ENCODE measurements at places on chromosomes 7 and 10. TPM values are rescaled to one million over a fixed set of nuclear protein-coding genes. Genes with fewer than 3 reads are reported as not detected.

Gene TIAL1
- total RNA-seq = 78.8 TPM

DNA sequence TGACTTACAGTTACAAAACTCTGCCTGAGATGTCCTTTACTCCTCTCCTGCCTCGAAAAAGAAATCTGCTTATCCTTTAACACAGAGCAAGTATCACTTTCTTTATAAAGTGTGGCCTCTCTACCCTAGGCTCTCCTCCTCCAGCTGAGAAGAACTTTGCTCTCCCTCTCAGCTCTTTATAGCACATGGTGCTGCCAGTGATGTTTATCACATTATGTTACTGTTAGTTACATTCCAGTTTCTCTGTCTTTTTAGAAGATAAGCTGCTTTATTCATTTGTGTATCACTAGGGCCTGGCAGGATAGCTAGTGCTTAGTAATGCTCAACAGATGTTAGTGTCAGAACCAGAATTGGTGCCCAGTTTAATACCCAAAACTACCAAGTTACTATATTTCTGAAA lies 41.1 kb upstream of the TMEM229A start:
- no peak for DNase-seq

DNA sequence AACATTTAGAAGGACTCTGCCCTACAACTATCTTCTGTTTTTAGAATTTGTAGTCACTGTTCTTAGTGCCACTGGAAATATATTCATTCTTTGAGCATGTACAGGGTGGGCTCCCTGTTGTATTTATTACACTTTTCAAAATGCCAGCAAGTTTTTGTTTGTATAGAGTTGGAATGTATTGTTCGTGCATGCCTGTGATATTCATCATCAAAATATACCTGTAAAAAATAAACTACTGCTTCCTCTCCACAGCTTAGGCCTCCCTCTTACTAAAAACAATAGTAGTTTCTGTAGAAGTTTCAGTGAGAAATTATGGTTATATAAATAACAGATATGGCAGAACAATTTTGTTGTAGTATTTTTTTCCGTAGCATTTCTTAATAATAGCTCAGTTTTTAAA lies 61.6 kb downstream of the NHLRC2 start:
- DNase-seq = no peak

DNA sequence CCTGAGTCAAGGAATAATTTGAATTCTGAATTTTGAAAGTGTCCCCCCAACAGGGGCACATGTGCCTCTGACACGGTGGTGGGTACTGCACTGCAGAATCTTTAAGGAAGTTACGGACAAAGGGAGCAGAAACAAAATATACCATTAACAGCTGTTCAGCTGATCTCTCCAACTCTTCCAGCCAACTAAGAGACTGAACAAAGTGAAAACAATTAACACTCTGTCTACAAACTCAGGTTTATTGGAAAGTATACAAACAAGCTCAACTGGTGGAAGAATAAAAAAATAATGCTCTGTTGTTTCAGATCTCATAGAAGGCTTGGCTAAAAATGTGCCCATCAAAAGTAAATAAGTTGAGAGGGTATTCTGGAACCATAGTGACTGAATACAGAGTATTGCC lies 34.4 kb downstream of the ASB4 start:
- DNase-seq = no peak

DNA sequence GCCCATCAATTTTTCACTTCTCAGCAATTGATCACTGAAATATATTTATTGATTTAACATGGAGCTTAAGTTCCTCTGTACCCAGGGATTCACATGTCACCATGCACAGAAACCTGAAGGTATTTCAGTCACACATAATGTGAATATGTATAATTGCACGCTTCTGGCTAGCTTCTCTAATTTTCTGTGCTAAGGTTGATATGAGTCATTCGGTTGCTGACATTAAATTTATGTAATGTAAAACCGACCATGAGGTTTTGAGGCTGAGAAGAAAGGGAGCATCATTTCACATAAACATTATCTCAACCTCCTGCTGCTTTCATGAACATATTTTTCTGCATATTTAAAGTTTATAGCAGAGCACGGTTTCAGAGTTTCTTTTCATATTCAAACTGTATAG lies 381.0 kb upstream of the TPK1 start:
- no peak for DNase-seq

DNA sequence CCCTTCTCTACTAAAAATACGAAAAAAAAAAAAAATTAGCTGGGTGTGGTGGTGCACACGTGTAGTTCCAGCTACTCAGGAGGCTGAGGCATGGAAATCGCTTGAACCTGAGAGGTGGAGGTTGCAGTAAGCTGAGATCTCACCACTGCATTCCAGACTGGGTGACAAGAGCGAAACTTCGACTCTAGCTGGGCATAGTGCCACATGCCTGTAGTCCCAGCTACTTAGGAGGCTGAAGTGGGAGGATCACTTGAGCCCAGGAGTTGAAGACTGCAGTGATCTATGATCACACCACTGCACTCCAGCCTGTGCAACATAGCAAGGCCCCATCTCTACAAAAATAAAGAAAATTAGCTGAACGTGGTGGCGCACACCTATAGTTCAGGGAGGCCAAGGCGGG lies 1.2 kb upstream of the SPACDR start:
- no peak for DNase-seq

GRCh38 chr7:149293338-149293737 lies 31.3 kb downstream of the ZNF783 start:
- DNase-seq = peak; percentile 64

GRCh38 chr10:72935361-72935760 lies 19.2 kb downstream of the PLA2G12B start:
- DNase-seq = no peak

- DNase-seq = peak; percentile 59
These were observed 23.3 kb downstream of the ADAP1 start for GRCh38 chr7:930975-931758.

Gene EFCAB10
- not detected for total RNA-seq

DNA sequence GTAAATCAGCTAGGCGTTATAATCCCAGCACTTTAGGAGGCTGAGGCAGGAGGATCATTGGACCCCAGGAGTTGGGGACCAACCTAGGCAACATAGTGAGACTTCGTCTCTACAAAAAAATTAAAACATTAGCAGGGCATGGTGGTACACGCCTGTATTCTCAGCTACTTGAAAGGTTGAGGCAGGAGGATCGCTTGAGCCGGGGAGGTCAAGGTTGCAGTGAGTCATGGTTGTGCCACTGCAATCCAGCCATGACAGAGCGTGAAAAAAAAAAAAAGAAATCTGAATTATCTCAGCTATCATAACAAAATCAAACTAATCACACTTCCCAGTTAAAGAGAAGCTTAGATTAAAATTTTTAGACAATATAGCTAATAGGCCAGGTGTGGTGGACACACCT lies 35.3 kb downstream of the ATAD1 start:
- no peak for DNase-seq

DNA sequence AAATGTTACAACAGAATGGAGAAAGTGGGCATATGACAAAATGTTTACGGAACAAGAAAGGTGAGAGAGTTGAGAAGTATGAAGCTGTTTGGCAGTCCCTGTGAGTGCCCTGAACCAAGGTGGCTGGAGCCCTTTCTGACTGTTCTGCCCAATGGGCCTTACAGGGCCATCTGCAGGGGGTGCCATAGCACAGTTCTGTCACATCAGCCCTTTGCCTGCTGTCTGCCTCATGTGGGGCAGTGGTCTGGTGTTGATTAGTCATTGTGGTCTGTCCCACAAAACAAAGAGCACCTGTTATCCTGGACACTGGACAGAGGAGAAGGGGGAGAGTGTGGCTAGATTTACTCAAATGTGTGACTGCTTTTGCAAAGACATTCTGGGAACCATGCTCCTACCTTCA lies 51.5 kb upstream of the OSBPL3 start:
- no peak for DNase-seq

DNA sequence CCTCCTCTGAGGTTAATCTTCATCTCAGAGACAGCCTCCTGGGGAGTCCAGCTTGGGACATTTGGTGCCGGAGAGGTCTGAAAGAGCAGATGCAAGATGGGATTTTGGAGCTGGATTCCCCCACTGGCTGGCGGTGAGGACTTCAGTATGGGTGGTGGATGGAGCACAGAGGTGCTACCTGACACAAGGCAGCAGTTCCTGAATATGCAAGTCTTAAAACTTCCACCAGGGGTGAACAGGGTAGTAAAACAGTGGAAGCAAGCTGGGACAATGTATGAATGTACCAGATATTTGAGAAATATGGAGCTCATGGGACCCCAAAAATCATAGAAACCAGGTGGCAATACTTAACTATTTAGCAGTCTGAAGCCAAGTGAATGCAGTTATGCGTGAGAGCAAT lies 4.8 kb upstream of the TAF3 start:
- peak; percentile 38 for DNase-seq

DNA sequence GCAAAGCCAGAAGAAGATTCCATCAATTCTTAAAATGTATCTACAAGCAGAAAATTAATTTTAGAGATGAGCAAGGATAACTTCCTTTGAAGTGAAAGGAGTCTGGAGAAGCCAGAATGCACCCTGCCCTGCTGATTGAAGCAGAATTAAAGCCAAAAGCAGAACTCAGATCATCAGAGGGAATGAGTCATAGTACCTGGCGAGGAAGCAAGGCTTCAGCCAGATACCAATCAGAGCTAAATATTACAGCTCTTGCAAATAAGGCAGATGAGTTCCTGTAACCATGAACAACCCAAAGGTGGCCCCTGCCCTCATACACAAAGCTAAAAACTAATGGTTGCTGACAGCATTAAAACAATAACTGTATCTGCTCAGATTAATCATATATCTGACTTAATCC lies 10.4 kb downstream of the HTR7 start:
- DNase-seq = no peak

GRCh38 chr7:15012135-15012534 lies 109.6 kb upstream of the DGKB start:
- DNase-seq = no peak

GRCh38 chr7:159370-160270 lies 32.8 kb upstream of the FAM20C start:
- peak; percentile 64 for DNase-seq

GRCh38 chr7:44489955-44490350 lies 505 bp downstream of the NUDCD3 start:
- DNase-seq = no peak

GRCh38 chr7:95205665-95206225 lies 118.6 kb downstream of the PON1 start:
- no peak for DNase-seq

Gene TLX1
- not detected for total RNA-seq

DNA sequence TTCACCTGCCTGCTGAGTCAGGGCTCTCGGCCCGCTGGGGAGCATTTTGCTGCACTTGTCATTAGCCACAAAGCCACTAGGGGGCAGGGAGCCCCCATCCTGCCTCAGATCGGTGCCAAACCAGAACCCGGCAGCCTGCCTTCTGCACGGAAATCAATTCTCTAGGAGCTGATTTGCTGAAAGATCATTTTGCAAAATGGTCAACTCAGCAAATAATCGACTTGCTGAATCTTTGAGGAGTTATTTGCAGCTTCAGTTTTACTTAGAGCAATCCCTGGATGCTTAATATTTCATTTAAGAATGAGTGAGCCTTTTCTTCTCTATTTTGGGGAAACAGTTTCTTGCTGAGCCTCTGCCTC lies 1.7 kb upstream of the GIMAP8 start:
- peak; percentile 93 for DNase-seq

- no peak for DNase-seq
These were observed 293.2 kb upstream of the SEMA3D start for GRCh38 chr7:85479918-85480643.

GRCh38 chr10:3783316-3783681 lies 1.7 kb downstream of the KLF6 start:
- DNase-seq = peak; percentile 92

- no peak for DNase-seq
These were observed 21.1 kb downstream of the C7orf33 start for GRCh38 chr7:148611692-148612091.

- no peak for DNase-seq
These were observed 20.7 kb downstream of the AVL9 start for GRCh38 chr7:32515890-32516550.

Gene IGFBP1
- total RNA-seq = not detected

Gene GPC2
- total RNA-seq = 0.81 TPM

GRCh38 chr10:129462257-129462795 lies 4.7 kb upstream of the MGMT start:
- no peak for DNase-seq

GRCh38 chr7:66902844-66903180 lies 18.2 kb upstream of the TMEM248 start:
- DNase-seq = no peak

GRCh38 chr7:12769444-12769843 lies 82.0 kb downstream of the ARL4A start:
- no peak for DNase-seq

- DNase-seq = no peak
These were observed 108.9 kb downstream of the ITGB8 start for GRCh38 chr7:20439416-20440185.

Gene HOXA10
- total RNA-seq = 9.2 TPM

- no peak for DNase-seq
These were observed 6.2 kb downstream of the BZW2 start for GRCh38 chr7:16652240-16652583.

DNA sequence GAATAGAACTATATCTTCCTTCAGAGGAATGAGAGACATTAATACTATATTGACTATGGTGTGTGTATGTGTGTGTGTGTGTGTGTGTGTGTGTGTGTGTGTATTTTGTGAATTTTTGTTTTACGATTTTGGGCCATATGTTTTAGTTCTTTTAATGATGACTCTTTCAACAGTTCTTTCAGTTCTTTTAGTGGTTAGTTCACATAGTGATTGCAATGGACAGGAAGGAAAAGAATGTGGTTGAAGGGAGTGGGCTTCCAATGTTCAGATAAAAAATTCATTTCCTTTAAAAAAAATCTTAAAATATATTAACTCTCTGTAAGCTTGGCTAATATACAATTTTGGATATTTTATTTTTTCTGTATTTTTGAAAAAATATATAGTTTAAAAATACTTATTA lies 315.7 kb upstream of the DGKB start:
- DNase-seq = no peak

- no peak for DNase-seq
These were observed 180.7 kb downstream of the EVX1 start for GRCh38 chr7:27423290-27423689.
